ENCODE measurements at places on chromosomes 12 and 14. TPM values are rescaled to one million over a fixed set of nuclear protein-coding genes. Genes with fewer than 3 reads are reported as not detected.

Gene HOXC12
- 0.04 TPM for polyA plus RNA-seq

- DNase-seq: no peak
These were observed 19.5 kb downstream of the TMED10 start for GRCh38 chr14:75156901-75157300.

Gene TAS2R13
- polyA plus RNA-seq: not detected

DNA sequence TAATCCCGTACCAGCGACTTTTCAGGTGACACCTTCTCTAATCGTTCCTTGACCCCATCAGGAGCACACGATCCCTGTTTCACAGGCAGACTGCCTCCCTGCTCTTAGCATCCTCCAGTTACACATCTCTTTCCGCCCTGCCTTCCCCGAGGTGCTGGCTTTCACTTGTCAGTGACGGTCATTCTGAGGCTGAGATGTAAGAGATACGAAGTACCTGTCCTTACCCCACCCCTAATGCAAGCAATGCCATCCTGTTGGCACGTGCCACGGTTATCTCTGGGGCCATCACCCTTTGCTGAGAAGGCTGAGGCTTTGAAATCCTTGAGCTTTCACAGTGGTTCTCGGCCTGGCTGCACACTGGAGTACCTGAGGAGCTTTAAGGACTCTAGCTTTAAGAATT is 24.4 kb downstream of the B4GALNT3 start:
- DNase-seq: no peak

DNA sequence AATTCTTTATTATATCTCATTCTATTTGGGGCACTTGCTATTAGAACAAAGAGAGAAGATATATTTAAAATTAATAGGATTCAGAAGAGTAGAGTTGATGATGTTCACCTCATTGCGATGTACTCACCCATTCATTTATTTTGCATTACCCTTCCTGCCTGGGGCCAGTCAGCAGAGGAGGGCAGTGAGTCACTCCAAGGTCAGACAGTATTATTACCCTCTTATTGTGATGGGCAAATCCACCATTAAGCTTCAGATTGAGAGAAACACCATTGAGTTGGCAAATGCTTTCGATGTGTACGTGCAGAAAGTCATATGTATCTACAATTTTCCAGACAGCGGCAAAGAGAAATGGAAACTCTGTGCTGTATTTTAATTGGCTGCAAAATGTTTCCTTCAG is 134.2 kb downstream of the BICD1 start:
- DNase-seq: no peak

GRCh38 chr12:118060301-118061010 is 523 bp downstream of the WSB2 start:
- no peak for DNase-seq

DNA sequence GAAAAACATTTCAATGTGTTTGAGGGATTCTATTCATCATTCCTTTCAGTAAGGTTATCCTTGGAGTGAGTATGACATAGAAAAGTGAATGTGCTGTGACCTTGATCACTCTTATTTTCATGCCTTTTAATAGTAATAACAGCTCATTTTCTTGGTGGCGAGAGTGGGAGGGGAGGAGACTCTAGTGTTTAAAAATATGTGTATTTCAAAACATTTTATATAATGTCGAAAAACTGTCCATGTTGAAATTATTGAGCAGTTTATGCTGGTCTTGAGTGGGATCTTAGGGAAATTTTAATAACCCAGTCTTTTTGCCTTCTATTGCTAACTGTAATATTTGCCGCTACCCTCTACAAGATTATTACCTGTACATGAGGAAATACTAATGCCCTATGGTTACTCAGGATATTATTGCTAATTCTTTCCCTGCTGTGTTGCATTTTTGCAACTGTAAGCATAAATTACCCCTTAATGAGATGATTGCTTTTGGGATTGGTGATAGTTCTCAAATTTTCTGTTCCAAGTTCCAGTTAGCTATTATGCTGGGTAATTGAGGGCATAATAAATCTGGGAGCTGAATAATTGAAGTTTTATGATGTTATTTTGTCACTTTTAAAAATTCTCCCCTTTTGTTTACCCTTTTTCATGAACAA is 21.9 kb downstream of the ATF7IP start:
- no peak for DNase-seq
